NCI-H446 treated with DMSO at 0.1 percent for 48 hours (cell line): ENCODE measurements at places on chromosomes 7 and 10.
A peak's percentile ranks its signal among the peaks of the same experiment; 100 is the strongest.

GRCh38 chr10:58642283-58642682 is 129.6 kb downstream of the BICC1 start:
- no peak for DNase-seq

DNA sequence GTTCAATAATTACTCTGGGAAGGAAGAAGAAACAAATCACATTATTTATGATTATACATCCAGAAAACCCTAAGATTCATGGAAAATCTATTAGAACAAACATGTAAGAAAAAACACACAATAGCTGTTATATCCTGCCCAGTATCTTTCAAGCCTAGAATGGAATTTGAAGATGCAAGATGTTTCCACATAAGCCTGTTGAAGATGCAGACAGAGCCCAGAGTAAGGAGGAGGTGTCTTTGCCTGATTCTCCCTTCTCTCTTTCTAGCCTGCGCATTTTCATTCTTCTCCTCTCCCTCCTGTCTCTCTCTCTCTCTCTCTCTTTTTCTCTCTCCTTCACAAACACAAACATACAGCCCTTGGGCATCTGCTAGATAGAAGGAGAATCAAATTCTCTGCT is 170.1 kb upstream of the INHBA start:
- DNase-seq: no peak

DNA sequence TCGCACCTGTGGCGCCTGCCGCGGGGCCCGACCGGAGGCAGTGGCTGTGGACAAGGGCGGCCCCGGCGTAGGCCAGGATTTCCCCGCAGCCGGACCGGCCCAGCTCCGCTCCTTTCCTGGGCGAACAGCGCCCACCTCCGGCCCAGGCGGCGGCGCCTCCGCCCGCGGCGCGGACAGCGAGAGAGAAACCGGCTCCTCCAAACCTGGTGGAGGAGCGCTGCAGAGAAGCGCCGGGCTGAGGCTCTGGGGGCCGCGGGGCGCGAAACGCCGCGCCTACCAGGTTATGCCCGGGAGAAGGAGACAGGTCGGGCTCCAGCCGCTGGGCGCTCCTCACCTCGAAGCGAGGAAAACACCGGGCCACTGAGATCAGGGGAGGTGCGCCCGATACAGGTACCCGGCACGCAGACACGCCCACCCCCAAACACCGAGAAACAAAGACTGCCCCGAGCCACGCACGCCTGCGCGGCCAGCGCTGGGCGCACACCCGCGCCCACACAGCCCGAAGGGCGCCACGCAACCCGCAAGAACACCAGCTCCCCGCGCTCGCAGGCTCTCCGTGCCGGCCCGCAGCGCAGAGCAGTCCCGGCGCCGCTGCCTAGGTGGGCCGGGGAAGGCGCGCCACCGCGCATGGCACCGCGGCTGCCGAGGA is 3.3 kb downstream of the GRID1 start:
- DNase-seq: no peak

GRCh38 chr7:41275255-41275654 is 427.6 kb downstream of the INHBA start:
- DNase-seq: no peak

DNA sequence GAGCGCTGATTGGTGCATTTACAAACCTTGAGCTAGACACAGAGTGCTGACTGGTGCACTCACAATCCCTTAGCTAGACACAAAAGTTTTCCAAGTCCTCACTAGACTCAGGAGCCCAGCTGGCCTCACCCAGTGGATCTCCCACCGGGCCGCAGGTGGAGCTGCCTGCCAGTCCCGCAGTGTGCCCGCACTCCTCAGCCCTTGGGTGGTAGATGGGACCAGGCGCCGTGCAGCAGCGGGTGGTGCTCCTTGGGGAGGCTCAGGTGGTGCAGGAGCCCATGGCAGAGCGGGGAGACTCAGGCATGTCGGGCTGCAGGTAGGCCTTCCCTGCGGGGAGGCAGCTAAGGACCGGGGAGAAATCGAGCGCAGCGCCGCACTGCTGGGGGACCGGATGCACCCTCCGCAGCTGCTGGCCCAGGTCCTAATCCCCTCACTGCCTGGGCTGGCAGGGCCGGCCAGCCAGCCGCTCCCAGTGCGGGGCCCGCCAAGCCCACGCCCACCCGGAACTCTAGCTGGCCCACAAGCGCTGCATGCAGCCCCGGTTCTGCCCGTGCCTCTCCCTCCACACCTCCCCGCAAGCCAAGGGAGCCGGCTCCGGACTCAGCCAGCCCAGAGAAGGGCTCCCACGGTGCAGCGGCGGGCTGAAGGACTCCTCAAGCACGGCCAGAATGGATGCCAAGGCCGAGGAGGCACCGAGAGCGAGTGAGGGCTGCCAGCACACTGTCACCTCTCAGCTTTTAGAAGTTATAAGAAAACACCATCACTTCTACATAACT is 128.9 kb downstream of the ZNF438 start:
- no peak for DNase-seq

DNA sequence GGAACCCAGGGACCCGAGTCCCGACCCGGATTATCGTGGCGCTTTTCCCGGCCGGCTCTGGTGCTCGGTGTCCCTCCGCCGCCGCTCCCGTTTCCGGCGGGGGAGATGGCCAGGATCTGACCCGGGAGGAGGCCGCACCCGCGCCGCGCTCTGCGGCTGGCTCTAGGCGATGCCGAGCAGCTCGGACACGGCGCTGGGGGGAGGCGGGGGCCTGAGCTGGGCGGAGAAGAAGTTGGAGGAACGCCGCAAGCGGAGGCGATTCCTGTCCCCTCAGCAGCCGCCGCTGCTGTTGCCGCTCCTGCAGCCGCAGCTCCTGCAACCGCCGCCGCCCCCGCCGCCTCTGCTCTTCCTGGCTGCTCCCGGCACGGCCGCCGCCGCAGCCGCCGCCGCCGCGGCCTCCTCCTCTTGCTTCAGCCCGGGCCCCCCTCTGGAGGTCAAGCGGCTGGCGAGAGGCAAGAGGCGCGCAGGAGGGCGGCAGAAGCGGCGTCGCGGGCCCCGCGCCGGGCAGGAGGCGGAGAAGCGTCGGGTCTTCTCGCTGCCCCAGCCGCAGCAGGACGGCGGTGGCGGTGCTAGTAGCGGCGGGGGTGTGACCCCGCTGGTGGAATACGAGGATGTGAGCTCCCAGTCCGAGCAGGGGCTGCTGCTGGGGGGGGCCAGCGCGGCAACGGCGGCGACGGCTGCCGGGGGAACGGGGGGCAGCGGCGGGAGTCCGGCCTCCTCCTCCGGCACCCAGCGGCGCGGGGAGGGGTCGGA is 593 bp downstream of the CDK13 start:
- DNase-seq: no peak

DNA sequence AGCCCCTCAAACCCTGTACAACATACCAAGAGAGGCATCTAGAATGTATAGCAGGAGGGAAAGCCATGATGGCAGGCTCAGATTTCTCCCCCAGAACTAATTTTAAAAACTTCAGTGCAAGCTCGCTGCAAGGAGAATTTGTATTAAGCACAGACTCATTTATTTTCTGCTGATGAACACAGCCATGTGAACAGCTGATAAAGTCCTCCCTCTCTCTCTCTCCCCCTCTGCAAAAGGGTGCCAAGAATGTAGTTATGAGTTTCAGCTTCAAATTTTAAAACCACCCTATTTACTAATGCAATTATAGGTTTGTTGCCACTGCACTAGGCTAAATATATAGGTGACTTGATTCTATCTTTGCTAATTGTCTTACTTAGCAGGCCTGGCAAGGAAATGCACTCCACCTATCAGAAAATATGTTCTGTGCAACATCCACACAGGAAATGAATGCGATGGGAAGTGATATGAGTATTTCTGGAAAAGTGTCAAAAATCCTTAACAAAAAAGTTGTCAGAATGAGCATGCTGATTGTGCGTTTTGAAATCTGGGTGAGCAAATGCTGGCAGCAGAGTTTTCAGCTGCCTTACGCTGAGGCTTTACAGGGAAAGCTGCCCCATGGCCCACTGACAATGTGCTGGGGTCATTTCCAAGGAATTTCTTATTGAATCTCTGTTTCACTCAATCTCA is 43.4 kb upstream of the GHITM start:
- DNase-seq: no peak

DNA sequence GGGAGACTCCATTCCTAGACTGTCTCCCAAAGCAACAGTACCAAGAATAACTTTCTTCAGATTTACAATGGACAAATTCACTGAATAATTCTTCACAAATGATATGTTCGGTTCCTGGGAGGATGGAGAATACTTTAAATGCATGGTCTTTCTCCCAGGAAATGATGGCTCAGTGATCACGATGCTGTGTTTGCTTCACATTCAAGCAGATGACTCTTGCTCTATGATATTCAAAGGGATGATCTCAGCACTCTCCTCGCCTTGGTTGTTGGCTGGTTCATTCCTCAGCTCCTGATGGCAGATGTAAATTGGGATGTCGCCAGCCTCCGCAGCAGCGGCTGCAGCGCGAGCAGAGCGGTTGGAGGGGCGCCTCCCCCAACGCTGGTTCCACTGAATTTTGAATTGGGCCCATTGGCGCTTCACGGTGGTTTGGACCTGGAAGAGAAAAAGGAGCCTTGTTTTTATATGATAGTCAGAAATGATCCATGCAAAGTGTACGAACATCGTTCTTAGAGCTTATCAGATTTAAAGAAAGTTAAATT is 148.3 kb downstream of the CALCR start:
- no peak for DNase-seq

- no peak for DNase-seq
These were observed 16.3 kb downstream of the SEPTIN7 start for GRCh38 chr7:35817181-35817580.

- no peak for DNase-seq
These were observed 31.0 kb downstream of the AHR start for GRCh38 chr7:17329440-17329839.

- no peak for DNase-seq
These were observed 8.7 kb upstream of the TTYH3 start for GRCh38 chr7:2622869-2623697.

DNA sequence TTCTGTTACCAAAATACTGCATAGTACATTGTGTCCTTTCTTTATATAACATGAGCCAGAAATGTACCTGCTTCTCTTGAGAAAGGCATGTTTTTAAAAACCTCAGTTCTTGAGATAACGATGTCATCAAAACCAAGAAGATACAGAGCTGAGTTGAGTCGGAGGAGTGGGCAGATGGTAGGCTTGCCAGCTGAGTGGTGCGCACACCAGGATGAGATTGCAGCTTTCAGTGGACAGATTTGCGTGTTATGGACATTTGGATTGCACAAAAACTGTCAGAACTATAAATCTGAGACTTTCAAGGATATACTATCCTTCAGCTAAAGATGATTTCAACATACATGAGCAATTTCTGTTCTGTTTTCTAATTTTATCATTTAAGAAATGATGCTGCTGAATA is 25.0 kb downstream of the PRKAR2B start:
- no peak for DNase-seq

- no peak for DNase-seq
These were observed 72.3 kb downstream of the CLEC2L start for GRCh38 chr7:139595806-139596205.

DNA sequence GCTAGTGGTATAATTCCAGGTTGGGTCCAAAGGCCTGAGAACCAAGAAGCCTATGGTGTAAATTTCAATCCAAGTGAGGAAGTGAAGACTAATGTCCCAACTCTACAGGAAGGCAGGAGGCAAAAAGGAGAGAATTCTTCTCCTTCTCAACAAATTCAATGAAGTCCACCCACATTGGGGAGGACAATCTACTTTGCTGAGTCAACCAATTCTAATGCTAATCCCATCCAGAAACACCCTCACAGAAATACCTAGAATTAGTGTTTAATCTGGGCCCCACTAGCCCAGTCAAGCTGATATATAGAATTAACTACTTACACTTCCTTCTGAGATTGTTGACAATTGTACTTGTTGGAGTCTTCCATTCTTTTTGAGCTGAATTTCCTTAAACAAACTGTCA is 413.2 kb upstream of the PHF14 start:
- no peak for DNase-seq

GRCh38 chr7:84256571-84256971 is 62.0 kb upstream of the SEMA3A start:
- no peak for DNase-seq

DNA sequence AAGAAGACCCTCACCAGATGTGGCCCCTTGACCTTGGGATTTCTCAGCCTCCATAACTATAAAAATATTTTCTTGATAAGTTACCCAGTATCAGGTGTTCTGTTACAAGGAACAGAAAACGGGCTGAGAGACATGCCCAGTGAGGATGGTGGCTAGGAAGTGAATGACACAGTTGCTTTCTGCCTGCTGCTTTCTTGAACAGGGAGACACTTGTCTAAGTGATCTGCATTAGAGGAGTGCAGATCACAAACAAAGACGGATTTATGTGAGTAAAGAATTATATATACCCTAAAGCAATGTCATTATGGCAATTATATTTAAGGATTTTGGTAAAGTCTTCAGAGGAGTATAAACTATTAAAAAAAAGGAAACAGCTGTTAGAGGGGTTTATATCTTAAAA is 169.2 kb upstream of the AHR start:
- DNase-seq: no peak

DNA sequence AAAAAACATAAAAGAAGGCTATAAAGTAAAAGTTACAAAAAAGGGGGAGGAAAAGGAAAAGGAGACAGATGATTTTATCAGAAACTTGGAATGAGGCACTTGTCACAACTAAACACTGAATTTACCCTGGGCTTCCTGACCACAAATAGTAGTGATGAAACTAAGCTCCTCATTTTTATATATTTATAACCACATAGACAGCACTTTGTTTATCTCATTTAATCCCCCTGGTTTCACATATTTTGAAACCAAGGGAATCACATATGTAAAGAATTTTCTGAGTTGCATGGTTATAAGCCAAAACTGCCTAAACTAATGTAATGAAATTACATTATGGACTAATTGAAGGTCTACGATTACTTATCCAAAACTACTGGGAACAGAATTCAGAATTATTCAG is 39.6 kb upstream of the MET start:
- DNase-seq: no peak

DNA sequence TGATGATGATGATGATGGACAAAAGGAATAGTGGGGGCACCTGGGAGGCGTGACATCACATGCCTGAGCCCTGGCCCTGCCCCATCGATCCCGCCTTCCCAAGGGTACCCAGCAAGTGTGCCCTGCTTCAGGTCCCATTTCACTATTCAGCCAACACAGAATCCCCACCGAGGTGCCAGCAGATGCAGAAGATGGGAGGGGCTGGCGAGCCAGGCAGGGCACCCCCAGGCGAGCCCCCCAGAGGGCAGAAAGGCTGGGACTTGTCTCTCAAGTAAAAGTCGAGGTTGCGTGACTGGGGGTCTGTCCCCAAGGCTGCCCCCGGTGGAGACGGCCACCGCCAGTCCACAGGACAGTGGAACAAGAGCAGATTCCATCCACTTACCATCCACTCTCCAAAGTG is 57.5 kb downstream of the INSIG1 start:
- no peak for DNase-seq

GRCh38 chr10:12622691-12623090 is 273.3 kb downstream of the CAMK1D start:
- DNase-seq: no peak

DNA sequence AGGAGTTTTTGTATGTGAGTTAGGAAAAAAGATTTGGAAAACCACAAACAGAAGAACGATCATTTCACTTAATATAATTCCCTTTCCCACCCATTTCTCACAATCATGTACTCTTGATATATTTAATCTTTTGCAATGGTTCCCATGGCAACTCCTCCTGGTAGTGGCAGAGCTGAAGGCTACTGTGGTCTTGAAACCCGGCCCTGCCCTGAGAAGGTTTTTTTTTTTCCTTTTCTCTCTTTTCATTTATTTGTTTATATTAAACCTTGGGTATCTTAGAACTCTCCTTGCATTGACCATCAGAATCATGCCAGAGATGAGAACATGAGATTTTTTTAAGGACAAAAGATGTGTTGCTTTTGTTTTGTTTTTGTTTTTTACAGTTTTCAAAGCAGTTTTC is 566.1 kb upstream of the NRP1 start:
- no peak for DNase-seq

- DNase-seq: no peak
These were observed 26.4 kb upstream of the PRKAR2B start for GRCh38 chr7:107017965-107018719.

- peak; percentile 19 for DNase-seq
These were observed 21.6 kb downstream of the RBM28 start for GRCh38 chr7:128322040-128322643.
